CD4-positive, alpha-beta T cell treated with Interleukin-1 beta for 1 hour (primary cell): ENCODE measurements at places on chromosomes 16 and 17.

DNA sequence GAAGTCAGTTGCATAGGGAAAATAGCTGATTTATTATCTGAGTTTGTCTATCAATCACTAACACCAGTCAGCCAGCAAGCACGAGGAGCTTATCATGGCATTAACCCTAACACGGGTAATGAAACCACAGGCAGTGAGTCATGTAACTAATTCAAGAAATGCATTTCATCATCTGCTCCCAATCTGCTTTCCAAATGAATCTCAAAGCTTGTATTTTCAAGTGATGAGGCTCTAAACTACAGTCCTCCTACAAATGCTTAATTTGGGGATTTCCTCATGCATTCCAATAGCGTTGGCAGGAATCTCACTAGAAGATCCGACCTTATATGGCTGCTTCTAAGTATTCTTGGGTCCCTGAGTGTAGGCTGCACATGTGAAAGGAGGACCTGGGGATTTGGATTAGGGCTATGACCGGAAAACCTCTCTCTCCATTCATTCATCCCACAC is 118.4 kb upstream of the HSBP1 start:
- no peak for DNase-seq

DNA sequence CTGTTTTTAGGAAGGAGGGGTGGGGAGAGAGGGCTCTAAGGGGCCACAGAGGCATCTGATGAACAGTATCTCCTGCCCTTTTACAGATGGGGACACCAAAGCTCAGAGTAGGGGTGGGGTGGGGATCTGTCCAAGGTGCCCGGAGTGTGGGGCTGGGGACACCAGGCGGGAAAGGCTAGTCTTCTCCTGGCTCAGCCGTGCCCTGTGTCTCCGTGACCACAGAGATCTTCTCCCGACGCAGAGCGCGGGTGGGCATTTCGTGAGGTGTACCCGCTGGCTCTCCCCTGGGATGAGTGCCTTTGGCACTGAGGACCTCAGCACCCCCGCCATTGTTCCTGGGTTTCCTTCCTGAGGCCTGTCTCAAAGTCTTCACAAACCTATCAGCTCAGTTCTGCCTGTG is 209.6 kb downstream of the NTN1 start:
- no peak for DNase-seq

GRCh38 chr16:54027062-54027461 is 259.5 kb downstream of the IRX3 start:
- no peak for DNase-seq

- DNase-seq, result no peak
These were observed 165.0 kb upstream of the ELAC2 start for GRCh38 chr17:13182854-13183253.

- no peak for DNase-seq
These were observed 24.8 kb downstream of the TTLL6 start for GRCh38 chr17:48792033-48792798.

DNA sequence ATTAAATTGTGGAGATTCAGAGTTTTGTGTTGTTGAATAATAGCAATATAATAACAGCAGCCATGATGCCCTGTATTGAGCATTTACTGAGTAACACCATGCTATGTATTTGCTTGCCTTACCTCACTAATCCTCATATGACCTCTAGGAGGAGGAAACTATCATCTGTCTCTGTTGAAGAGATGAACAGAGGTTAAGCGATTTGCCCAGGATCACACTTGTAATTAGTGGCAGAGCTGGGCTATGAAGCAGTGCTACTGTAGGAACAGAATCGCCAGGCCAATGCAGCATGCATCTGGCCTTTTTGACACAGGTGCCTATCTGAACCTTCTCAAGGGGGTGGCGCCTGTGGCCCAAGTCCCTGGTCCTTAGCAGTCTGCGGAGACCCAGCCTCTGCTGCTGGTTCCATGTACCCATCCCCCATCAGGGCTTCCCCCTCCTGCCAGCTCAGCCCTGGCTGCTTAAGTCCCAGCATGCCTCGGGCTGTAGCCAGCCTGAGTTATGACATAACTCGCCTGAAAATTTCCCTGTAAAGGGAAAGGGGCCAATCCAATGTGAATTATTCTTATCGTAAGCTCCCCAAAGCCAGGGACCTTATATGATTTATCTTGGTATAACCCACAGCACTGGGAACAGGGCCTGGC is 50.4 kb upstream of the HS3ST2 start:
- no peak for DNase-seq
